ENCODE measurements at places on chromosomes 2 and 18.

DNA sequence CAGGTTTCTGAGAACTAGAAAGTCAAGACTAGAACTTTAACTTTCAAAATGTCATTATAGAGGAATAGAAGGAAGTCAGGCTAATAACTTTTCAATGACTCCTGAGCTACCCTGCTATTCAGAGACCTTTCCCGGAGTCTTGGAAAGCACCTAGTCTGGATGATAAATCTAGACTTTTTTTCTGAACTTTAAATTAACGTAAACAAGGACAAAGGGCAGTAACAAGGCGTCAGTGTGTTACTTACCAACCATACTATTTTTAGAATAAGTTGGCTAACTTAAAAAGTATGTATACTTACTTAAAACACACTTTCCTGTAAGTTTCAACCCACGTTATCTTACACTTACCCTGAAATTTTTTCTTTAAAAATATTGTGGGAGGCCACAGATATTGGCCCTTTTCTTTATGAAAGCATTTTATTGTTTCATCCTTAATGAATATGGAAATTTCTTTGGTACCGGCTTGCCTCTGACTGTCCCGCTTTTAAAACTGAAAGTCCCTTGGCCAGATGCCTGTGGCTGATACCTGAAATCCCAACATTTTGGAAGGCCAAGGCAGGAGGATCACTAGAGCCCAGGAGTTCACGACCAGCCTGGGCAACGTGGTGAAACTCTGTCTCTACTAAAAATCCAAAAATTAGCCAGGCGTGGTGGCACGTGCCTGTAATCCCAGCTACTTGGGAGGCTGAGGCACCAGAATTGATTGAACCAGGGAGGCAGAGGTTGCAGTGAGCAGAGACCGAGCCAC lies 9.7 kb downstream of the PMAIP1 start:
- no peak for DNase-seq

DNA sequence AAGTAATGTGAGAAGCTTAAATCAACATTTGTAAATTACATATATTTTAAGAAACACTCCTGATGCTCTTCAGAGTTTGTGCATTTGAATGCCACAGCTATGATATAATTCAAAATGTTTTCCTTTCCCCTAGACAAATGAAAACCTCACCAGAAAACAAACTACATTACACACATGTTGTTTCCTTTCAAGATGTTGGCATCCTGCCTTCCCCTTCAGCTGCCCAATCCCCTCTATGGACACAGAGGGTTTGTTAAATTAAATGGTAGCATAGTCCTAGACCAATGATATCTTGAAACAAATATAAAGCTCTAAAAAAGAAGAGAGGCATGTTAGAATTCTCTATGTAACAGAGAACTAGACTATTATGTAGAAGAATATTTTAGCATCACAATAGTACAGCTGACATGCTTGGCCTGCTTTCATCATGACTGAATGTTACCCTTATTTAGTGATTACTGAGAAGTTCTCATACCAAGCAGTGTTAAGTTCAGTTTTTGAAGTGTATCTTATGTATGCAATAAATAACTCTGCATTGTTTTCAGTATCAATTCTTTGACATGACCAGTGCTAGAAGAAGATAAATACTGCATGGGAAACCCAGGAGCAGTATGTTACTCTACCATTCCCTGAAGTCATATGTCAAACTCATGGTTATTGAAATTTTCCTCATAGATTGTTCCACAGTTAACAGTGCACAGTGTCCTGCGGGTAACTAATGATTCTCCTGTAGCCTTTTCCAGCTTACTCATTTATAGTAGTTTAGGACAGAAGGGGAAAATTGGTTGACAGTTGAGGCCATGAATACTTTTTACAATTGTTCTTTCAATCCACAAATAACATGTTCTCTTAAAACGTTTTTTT lies 316.3 kb upstream of the KCNJ3 start:
- DNase-seq, result no peak

- DNase-seq, result no peak
Measured at GRCh38 chr2:208249296-208249695, 5.6 kb downstream of the IDH1 start.

GRCh38 chr2:188050726-188051125 lies 240.9 kb upstream of the GULP1 start:
- DNase-seq, result no peak

- DNase-seq, result no peak
Measured at GRCh38 chr18:13660510-13660909, 65.8 kb downstream of the FAM210A start.

- no peak for DNase-seq
Measured at GRCh38 chr2:20198001-20198400, 26.9 kb downstream of the SDC1 start.

GRCh38 chr2:163066085-163066484 lies 227.5 kb upstream of the KCNH7 start:
- DNase-seq, result no peak

- no peak for DNase-seq
Measured at GRCh38 chr2:174931724-174932123, 73.5 kb downstream of the CHN1 start.

DNA sequence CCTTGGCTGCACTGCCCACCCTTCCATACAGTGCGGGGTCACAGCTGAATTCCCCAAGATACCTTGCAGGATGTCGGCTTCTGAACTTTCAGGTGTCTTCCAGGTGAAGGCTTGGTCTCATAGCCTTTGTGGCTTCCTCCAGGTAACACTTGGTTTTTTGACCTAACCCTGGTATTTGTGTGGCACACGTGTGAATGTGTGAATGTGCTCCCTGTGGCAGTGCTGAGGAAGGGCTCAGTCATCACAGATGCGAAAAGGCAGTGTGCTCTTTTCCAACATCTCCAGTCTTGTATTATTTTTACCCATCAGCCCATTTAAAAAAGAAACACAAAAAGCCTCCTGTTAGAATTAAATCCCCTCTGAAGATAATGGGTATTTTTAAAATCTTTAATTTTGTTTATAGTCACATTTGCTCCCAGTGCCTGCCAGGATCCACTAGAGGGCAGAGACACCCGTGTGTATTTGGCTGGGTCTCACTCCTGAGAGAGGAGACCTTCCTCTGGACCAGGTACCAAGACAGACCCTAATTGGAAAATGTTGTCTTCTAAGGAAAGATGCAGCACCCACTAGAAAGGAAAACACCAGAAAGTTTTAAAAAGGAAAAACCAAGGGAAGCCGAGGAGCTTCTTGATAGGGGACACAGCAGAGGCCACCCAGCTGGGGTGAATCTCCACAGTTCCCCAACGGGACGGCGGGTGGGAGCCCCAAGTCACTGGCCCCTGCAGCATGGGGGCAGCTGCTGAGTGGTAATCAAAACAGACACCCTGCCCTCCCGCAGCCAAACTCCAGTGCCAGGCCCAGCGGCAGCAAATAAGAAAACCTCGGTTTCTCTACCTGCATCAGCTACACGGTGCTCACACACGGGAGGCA lies 27.7 kb downstream of the FAM110C start:
- peak; percentile 22 for DNase-seq

DNA sequence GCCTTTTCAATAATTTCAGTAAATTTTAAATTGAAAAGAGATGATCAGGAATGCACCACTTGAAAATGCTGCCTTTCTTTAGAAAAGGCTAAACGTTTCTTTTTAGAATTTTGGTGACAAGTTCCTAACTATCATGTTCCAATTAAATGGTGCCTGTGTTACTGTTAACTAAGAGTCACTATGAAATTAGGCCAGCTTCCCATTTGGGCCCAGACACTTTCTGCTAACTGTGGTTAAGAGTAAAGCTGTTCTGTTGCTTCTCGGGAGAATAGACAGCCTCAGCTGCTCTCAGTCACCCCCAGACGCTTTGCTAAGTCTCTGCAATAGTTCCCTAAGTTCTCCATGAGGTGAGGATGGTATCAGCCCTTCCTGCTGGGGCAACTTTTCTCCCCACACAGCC lies 90.2 kb downstream of the NPAS2 start:
- no peak for DNase-seq

DNA sequence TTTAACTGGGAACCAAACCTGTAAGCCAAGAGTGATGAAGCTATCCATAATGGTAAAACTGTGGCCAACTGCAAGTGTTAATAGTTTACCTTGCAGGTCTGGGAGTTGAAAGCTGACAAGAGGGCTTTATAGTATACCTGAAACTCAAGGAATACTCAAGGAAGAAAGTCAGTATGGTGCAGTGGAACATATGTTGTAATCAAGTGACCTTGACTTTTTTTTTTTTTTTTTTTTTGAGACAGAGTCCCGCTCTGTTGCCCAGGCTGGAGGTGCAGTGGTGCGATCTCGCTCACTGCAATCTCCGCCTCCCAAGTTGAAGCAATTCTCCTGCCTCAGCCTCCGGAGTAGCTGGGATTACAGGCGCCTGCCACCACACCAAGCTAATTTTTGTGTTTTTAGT lies 27.6 kb downstream of the VIL1 start:
- DNase-seq, result no peak

- DNase-seq, result no peak
Measured at GRCh38 chr2:99348173-99348572, 11.0 kb downstream of the EIF5B start.

DNA sequence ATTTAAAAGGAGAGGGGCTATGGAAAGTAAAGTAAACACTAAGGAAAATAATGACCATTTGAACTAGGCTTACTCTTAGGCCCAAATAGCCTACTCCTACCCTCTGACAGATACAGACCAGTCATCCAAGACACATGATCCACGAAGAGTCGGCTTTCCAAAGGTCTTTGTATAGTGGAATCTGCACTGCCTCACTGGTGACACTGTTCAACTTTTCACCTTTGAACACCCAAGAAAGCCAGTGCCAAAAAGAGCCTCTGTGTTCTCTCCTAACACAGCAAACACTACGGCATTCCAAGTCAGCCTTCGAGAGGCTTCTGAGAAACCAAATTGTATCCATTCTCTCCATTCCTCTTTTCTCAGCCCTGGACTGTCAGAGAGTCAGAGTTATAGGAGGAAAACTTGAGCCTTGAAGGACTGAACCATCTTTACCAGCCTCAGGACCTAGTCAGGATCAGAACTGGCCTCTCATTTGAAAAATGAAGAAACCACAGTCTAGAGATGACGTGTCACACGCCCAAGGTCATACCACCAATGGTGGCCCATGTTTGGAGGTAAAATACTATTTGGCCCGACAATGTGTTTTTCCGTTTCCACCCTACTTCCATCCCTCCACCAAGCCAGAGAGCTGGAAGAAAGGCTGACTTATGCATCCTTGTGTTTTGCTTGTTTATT lies 267.4 kb upstream of the ACVR2A start:
- DNase-seq, result no peak

- no peak for DNase-seq
Measured at GRCh38 chr2:8197101-8197500, 484.8 kb upstream of the ID2 start.

DNA sequence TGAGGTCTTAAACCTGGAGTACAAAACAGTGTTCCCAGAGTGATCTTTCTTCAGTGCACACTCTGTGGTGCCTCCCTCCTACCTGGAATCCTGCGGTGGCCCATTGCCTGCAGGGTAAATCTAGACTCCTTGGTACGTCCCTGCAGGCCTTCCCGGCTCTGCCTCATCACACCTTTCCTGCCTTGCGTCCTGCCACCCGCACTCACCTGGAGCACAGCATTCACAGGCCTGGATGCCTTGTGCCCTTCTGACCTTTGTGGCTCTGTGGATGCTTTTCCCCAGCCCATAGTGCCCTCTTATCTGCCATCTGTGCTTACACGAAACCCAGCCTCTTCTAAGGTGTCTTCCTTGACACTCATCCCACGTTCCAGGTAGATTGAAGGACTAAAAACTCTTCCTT lies 62.7 kb downstream of the PRKRA start:
- no peak for DNase-seq

GRCh38 chr18:62420151-62420512 lies 95.0 kb downstream of the TNFRSF11A start:
- peak; percentile 8 for DNase-seq

- no peak for DNase-seq
Measured at GRCh38 chr2:62423883-62424458, 82.0 kb downstream of the TMEM17 start.

DNA sequence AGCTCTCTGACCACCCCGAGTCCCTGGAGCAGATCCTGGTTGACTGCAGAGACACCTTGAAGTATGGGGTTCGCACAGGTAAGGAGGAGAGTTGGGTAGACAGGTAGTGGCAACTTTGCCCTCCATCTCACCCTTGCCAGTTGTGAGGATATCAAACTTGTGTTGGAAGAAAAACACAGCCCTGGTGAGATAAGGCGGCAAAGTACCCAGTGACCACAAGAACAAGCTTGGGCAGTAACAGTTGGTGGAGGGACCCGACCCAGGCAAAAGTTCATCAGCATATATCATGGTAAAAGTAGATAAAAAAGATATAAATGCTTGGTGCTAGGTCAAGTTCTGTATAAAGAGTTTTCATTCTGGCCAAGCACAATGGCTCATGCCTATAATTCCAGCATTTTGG lies 14.4 kb downstream of the GAD1 start:
- DNase-seq, result no peak
